HT1080 (cell line): ENCODE measurements at places on chromosomes 2 and 18. TPM values are rescaled to one million over a fixed set of nuclear protein-coding genes. Genes with fewer than 3 reads are reported as not detected.
A peak's percentile ranks its signal among the peaks of the same experiment; 100 is the strongest.

CNGA3 gene
- not detected in 2 replicates for total RNA-seq

DLGAP1 gene
- total RNA-seq = not detected in 2 replicates

MERTK gene
- total RNA-seq = 2.4 and 3.2 TPM in 2 replicates

- no peak for DNase-seq
Observed at GRCh38 chr2:136750065-136750464, 15.3 kb upstream of the THSD7B start.

DNA sequence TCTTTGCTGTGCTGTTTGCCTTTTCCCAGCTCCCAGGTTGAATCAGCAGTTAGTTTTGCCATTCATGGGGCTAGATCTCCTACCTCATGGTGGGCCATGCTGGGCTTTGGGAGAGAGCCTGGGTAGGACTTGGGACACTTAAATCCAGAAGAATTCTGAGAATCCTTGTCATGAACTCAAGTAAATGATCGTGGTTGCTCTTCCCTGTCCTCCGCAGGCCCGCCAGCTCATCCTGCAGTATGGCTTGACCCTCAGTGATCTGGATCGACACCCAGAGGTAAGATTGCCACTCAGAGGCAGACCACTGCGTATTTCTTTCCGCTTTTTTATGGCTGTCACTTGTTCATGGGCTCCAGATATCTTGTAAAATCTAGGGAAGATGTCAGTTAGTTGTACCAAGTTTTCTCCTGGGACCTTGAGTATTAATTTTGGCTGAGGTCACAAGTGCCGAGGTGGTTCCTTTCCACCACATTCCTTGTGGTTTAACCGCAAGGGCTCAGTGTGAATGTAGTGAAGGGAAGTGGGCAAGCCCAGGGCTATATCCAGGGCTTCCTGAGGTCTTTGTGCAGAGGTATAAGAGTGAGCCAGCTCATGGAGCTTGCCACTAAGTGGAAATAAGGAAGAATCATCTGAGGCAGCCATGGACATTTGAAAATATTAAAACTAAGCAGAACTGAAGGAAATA, 37.7 kb downstream of the RPIA start:
- peak; percentile 80 for DNase-seq

GRCh38 chr2:689237-689636, 12.0 kb upstream of the TMEM18 start:
- no peak for DNase-seq

DNA sequence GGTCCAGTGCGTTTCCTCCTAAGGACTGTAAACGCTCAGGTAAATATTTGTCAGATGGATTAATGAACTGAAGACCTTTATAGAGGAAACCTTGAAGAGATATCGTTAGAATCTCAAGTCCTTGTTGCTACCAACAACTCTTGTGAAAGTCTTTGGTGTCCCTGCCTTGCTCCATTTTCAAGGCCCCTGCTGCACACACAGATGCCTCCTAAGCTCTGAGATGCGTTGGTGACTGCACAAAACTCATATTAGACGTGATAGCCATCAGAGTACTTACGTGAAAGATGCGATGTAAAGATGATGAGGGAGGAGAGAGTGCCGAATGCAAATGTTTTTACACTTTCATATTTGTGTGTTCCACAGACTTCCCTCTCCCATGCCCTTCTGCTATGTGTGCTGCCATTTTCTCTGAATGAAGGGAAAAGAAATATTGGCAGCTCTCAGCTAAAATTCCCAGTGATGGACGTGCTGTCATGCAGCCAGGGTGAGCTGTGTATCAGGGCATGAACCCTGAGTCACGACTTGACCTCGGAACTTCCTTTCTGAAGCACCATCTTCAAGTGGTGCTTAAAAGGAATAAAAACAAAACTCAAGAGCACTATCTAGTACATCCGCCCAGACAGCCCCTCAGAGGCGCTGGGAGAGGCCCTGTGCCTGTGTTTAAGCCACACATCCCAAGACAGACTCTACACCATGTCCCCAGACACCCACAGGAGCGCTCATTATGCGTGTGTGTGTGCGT, 117.4 kb downstream of the FAM210A start:
- no peak for DNase-seq
